ENCODE measurements at places on chromosomes 4 and X. TPM values are rescaled to one million over a fixed set of nuclear protein-coding genes. Genes with fewer than 3 reads are reported as not detected.
A peak's percentile ranks its signal among the peaks of the same experiment; 100 is the strongest.

- DNase-seq, result no peak
Measured at GRCh38 chr4:8393593-8394038, 46.9 kb downstream of the ACOX3 start.

Gene TBX22
- polyA plus RNA-seq, result not detected

DNA sequence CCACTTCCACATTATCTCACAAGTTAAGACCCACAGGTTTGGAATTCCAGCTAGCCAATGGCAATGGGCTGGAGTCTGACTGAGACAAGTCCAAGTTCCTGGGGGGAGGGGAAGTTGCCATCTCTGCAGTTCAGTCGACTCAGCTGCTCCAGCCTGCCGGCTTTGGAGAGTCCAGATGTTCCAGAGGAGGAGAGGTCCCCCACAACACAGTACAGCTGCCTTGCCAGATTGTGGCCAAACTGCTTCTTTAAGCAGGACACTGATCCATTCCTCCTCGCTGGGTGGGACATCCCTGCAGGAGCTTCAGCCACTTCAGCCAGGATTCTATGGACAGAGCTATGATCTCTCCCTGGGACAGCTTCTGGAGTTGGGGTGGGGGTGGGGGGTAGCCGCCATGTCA lies 199.2 kb downstream of the EDA start:
- DNase-seq, result no peak

DNA sequence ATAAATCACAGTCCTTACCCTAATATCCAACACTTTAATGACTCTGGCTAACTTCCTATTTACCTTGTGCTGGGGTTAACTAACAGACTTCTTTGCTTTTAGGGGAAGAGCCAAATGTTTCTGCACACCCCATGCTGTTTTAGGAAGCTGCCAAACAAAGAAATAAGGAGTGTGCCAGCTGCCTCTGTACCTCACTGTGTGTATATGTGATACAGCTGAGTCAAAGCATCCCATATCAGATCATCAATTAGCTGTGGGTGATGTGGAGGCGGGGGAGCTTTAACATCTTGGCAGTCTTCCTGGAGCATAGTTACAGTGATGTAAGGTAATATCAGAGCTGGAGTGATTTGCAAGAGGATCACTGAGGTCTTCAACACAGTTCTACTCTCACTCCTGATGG lies 95.4 kb downstream of the COL25A1 start:
- DNase-seq, result no peak

DNA sequence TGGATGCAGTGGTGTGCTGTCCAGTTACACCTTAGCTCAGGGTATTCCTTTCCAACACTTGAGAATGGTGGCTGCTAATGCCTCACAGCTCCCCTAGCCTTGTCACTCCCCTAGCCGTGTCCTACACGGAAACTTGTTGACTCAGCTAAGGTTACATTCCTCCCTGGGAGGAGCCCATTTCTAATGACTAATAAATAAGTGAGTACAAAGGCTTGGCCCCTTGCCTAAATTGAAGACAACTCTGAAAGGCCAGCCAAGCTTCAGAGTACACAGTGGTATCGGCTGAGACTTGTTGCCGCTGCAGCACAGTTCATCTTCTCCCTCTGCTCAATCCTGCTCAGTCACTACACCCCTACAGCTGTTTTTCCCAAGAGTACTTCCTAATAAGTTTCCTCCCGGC lies 21.2 kb upstream of the SLC25A31 start:
- no peak for DNase-seq

Gene SSX2B
- polyA plus RNA-seq, result not detected

GRCh38 chrX:135425026-135425965 lies 3.6 kb downstream of the SMIM10L2A start:
- no peak for DNase-seq

Gene FGA
- not detected for polyA plus RNA-seq

- DNase-seq, result peak; percentile 1
Measured at GRCh38 chrX:133670383-133670782, 255.1 kb upstream of the GPC4 start.

Gene SMIM10
- not detected for polyA plus RNA-seq

DNA sequence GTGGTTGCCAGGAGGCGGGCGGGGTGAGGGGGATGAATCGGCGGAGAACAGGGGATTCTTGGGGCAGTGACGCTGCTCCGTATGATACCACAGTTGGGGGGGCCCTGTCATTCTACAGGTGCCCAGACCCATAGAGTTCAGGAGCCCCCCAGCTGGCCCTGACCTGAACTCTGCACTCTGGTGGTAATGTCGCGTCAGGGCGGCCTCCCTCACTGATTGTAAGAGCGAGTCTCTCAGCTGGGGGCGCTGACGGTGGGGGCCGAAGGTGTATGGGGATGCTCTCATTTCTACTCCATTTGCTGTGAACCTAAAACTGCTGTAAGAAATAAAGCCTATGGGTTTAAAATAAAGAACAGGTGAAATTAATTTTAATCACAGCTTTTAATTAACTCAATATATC lies 91.8 kb upstream of the PSAPL1 start:
- DNase-seq, result no peak

Gene CLTRN
- not detected for polyA plus RNA-seq

Gene NDST3
- 0.03 TPM for polyA plus RNA-seq

- DNase-seq, result no peak
Measured at GRCh38 chrX:147978931-147979330, 2.2 kb upstream of the FMR1NB start.

GRCh38 chr4:170413951-170414350 lies 324.2 kb upstream of the AADAT start:
- DNase-seq, result no peak

- DNase-seq, result no peak
Measured at GRCh38 chr4:15104825-15105224, 102.5 kb downstream of the CPEB2 start.

DNA sequence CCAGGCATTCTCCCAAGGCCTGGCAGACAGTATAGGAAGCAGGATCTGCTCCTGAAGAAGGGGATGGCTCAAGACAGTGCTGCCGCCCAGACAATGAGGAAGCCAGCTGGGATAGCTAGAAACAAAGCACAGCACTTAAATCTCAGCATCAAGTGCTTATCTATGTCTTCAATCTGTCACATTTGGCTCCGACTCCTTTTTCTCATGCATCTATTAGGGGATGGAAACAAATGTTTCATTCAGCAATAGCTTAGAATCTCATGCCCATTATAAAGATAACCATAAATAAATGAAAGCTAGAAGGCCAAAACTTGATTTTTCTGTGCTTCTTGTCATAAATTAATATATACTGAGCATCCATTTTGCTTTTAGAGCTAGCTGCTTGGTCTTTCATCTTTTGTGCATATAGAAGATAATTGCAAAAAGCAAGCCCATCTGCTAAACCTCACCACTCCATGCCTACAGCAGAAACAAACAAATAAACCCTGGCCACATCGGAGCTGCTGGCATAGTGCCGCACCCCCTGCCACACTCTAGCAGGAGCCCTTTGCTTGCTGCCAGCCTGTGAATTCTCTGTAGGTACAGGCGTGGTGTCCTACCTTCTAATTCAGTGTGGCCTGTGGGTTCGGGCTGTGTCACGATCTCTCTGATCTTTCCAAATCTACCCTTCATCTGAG lies 75.9 kb downstream of the AASDH start:
- no peak for DNase-seq

DNA sequence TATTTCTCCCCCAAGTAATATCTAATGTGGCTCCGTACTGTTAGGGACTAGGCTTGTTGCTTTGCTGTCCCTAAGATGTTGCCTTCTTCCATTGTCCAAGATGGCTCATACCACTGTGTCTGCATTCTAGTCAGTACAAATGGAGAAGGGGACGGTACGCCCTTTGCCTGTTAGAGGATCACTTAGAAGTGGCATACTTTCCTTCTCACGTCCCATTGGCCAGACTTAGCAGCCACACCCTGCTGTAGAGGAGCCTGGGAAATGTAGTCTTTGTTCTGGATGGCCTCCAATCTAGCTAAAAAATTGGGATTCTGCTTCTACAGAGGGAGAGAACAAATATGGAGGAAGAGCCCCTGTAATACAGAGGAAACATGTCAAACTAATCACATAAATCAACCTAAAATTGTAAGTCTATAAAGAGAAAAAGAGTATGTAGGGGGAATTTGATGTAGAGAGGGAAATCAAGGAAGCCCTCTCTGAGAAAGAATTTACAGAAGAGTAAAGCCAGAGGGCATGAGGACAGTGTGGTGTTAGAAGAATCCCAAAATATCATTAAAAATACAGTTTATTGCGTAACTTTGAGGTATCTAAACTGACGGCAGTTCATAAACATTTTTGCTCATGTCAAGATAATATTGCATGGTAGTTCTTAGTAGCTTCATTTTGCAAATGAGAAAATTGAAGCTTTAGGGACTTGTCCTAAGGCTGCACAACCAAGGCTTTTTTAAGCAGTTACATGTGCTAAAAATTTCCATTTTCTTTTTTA lies 15.1 kb downstream of the PRIMPOL start:
- DNase-seq, result no peak

Gene PPEF2
- polyA plus RNA-seq, result not detected

- DNase-seq, result no peak
Measured at GRCh38 chrX:103629318-103630170, 769 bp downstream of the TCEAL1 start.

GRCh38 chrX:41178201-41178600 lies 93.0 kb downstream of the USP9X start:
- peak; percentile 54 for DNase-seq

DNA sequence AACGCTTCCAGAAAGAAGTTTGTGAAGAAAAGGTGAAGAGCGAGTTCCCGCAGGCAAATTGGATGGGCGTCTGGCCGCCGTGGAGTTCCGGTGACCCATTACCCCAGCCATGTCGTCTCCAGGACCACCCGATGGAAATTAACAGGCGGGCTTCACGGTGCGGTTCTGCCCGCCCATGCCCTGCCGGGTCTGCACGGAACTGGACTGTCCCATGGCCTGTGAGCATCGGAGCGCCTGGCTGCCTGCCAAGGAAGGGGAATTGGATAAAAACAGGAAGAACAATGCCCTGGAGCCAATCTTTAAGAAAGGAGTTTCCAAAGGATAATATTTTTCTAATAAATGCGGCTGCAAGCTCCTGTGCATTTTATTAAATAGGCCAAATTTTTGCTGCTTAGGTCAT lies 319.8 kb upstream of the SLC7A11 start:
- no peak for DNase-seq

- DNase-seq, result no peak
Measured at GRCh38 chr4:163666332-163666873, 171.9 kb downstream of the TMA16 start.

GRCh38 chr4:85370400-85371032 lies 104.4 kb upstream of the ARHGAP24 start:
- peak; percentile 11 for DNase-seq

GRCh38 chrX:39760930-39761329 lies 336.8 kb downstream of the BCOR start:
- no peak for DNase-seq

- DNase-seq, result no peak
Measured at GRCh38 chr4:39114436-39114835, 52.4 kb downstream of the KLHL5 start.
